Peyer's patch (tissue), 4 donors: ENCODE measurements at places on chromosomes 2 and 18. TPM values are rescaled to one million over a fixed set of nuclear protein-coding genes. Genes with fewer than 3 reads are reported as not detected.

DNA sequence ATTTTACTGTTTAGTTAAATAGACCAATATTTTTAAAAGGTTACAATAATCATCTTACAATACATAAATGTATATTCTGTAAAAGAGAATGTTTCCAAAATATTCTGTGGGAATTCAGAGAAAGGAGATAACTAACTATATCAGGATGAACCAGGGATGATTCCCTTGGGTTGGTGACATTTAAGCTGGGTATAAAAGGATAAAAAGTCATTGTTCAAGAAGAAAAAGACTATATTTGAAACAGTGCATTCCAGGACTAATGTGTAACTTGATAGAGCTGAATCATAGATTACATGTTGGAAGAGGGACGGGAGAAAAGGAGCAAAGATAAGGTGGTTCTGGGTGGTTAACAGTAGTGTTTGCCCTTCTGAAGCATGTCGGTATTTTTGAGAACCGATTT, 10.1 kb downstream of the RASGRP3 start:
- no peak for DNase-seq

GRCh38 chr2:30981096-30981495, 157.1 kb downstream of the GALNT14 start:
- no peak for DNase-seq

DNA sequence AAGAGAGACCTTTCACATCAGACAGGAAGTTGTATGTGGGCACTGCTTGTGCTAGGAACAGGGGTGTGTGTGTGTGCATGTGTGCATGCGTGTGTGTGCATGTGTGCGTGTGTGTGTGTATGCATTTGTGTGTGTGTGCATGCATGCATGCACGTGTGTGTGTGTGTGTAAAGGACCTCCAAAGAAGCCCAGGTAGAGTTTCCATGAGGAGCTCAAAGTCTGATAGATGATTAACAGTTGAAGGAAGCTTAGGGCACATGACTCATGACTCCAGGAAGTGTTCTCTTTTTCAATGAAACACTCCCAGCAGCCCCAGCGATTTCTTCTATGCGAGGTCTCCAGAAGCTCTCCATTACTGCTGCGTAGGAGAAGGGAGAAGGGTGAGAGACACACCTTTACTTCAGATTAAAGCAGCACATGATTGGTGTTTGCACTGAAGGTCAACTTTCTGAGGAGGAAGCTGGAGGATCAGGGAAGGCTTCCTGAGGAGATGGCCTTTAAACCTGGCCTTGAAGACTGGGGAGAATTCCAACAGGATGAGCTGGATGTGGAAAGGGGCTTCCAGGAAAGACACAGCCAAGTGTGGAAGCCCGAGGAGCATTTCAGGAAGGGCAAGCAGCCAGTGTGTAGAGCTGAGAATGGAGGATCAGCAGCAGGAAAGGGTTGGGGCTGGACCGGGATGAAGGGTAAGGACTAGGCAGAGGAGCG, 77.7 kb downstream of the SMAD4 start:
- DNase-seq, result no peak

DNA sequence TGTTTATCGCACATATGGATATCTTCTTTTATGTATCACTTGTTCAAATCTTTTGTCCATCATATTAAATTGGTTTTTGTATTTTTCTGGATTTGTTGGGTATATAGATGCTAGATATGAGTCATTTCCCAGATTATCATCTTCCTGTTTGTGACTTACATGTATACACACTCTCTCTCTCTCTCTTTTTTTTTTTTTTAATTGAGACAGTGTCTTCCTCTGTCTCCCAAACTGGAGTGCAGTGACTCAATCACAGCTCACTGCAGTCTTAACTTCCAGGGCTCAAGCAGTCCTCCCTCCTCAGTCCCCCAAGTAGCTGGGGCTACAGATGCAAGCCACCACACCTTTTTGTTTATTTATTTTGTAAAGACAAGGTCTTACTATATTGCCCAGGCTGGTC, 43.8 kb downstream of the XIRP2 start:
- no peak for DNase-seq

The TUBA4B gene
- total RNA-seq, result not detected

The DSC3 gene
- 2.0 TPM for total RNA-seq

The ACTR1B gene
- total RNA-seq, result 99.0 TPM

The TTLL4 gene
- total RNA-seq, result 45.4 TPM
